ENCODE measurements at places on chromosomes 7 and 10. TPM values are rescaled to one million over a fixed set of nuclear protein-coding genes. Genes with fewer than 3 reads are reported as not detected.

DNA sequence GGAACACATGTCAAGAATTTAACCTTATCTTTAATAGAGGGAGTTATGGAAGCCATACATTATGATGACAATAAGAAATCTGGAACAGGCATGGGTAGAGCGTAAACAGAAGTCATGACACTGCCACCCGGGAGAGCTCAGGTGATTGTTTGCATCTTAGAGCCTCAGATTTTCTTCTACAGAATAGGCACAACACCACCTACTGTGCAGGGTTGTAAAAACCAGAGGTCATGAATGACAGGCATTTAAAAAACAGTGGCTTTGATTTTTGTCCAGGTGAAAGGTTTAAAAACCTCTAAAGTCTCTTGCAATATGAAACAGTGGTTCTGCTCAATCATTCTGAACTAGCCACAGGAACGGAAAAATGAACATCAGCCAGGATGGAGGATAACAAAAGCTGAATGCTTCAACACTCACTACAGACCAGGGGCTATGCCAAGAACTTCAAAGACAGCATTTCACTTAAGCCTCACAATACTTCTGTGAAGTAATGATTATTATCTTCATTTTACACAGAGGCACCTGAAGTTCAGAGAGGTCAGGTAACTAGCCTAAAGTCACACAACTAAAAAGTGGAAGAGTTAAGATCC lies 123.8 kb downstream of the SLC25A13 start:
- no peak for DNase-seq

GRCh38 chr10:28790146-28790545 lies 112.8 kb downstream of the BAMBI start:
- DNase-seq, result no peak

DNA sequence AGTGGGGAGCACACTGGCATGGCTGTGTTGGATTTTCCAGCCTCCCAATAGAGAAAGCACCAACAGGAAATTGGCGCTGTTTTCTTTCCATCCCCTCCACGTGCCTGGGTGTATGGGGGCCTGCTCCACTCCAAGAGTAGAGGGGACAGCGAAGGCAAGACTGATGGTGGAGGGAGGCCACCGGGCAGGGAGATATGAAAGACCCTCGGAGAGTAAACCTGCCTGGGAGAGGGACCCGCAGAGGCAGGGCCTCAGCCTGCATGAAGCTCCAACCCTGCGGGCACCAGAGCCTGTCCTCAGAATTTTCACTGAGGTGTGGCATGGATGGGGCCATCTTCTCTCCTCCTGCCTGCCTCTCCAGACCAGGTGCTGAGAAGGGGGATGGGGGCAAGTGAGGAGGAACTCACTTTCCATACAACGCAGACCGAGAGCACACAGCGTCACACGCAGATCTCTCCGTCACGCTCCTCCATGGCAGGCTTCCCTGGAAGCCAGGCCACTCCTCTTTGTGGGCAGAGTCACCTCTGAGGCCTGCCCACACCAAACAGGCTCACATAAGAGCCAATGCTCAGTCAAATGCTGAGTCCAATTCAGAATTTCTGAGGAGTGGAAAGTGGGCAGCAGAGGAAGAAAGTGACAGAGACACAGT lies 18.8 kb downstream of the ANXA11 start:
- no peak for DNase-seq

GRCh38 chr7:4797858-4798705 lies 22.7 kb downstream of the AP5Z1 start:
- DNase-seq, result no peak

- DNase-seq, result no peak
These were observed 27.6 kb upstream of the SRGN start for GRCh38 chr10:69060127-69060798.

GRCh38 chr7:152887191-152887590 lies 127.6 kb downstream of the ACTR3B start:
- no peak for DNase-seq

GRCh38 chr10:47376522-47377220 lies 7.4 kb downstream of the ZNF488 start:
- DNase-seq, result no peak

- no peak for DNase-seq
These were observed 4.5 kb downstream of the CYP26C1 start for GRCh38 chr10:93064874-93065660.

DNA sequence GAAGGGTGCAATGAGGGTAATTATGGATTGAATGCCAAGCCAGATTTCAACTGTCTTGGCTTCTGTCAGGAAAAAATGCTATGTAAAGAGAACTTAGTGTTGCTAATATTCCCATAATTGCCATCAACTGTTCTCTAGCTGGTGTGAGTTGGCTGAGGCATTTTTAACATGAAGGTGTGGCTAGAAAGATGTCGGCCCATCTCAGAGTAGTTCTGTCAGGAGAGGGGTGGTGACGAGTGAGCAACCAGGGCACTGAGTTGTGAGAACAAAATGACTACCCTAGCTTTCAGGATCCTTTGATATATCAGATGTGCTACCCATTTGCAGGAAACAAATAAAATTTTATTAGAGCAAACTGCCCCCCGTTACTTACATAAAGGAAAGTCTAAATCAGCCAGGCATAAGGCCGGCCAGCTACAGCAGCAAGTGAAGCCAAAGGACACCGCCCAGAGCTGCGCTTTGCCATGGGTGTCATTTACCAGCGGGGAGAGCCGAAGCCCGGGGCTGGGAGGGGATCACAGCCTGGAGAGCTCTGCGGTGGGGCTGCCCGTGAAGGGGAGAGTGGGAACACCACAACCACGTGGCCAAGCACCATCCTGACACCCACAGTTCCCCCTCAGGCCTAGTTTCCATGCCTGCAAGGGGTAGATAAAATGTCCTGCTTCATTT lies 141.4 kb downstream of the ICA1 start:
- no peak for DNase-seq

- DNase-seq, result no peak
These were observed 152.4 kb downstream of the DGKI start for GRCh38 chr7:137694405-137694804.

DNA sequence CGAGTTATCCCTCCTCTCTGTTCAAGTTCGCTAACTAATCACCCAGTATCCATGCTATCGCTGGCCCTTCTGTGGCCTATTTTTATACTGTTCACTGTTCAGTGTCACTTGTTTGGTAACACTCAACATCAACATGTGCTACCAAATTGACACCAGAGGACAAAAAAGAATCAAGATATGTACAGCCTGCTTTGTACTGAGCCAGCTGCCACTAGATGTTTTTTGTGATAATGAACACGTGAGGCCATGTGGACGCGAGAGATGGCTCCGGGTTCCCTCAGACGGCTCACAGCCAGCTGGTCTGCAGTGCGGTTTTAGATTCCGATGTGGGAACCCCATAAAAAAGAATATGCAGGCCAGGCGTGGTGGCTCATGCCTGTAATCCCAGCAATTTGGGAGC lies 21.2 kb downstream of the CAV1 start:
- DNase-seq, result no peak

GRCh38 chr10:76774987-76775603 lies 862.5 kb downstream of the KCNMA1 start:
- DNase-seq, result no peak

- no peak for DNase-seq
These were observed 21.5 kb upstream of the AKR1C1 start for GRCh38 chr10:4941540-4942330.

DNA sequence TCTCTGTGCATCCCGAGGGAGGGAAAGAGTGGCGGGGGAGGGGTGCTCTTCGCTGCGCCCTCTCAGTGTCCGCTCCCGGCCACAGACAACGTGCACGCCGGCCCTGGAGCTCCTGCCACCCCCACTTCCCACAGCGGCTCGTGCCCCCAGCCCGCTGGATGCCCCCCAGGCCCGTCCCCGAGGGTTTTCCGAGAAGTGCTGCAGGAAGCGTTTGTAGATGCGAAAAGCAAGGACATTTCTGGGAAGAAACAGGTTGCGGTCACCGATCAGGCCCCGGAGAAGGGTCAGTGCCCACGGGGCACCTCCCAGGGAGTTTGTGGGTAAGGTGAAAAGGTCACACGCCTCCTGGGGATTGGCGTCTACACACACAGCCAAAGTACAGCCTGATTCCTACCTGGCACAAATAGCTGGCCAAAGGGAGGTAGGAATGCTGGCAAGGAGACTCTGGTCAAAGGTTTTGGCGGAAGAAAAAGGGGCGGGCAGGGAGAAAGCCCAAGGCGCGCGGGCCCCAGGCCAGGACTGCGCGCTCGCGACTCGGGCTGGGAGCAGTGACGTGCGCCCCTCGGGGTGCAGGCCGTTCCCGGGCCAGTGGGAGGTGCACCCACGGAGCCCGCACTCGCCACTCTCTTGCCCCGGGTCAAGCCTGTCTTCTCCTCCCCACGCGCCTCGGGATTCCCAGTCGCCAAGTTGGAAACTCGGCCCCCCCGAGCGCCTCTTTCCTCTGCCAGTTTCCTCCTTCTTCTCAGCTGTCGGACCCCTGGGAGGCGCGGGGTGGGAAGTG lies 1.5 kb upstream of the NRP1 start:
- DNase-seq, result no peak

DNA sequence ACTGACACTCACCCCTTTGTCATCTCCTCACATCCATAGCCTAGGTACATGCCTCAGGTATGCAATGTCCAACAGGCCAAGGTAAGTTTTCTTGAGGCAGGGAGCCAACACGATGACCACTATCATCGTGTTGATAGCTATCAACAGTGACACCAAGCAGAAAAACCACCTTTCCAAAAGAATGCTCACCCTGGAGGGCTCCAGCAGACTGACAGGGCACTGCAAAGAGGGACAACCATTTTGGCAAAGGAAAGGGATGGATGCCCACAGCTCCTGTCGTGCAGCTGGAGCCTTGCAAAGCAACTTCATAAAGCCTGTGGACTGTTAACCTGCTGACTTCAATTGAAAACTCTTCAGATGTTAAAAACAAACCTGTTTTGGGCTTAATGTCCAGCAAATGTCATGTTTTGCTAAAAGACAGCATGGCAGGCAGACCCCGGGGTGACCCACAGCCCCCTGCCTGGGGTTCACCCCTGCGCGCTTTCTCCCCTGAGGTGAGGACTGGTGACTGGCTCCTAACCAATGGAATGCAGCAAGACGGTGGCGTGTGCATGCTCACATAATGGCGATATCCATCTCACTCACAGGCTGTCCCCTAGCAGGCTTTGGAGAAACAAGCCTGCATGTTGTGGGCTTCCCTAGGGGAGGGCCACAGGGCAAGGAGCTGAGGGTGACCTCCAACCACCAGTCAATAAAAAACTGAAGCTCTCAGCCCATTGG lies 293.8 kb downstream of the TCERG1L start:
- DNase-seq, result no peak

Gene FRMPD2
- total RNA-seq, result not detected

Gene PTER
- total RNA-seq, result 7.1 TPM

Gene IRF5
- total RNA-seq, result 19.4 TPM

Gene DPP6
- 0.13 TPM for total RNA-seq

Gene CHAT
- not detected for total RNA-seq

Gene FGFR2
- total RNA-seq, result 2.0 TPM

Measured in omental fat pad (tissue), 4 donors.